ENCODE measurements at places on chromosomes 2 and 18.

GRCh38 chr2:197450465-197450864 is 2.9 kb upstream of the COQ10B start:
- DNase-seq: no peak

GRCh38 chr2:105403783-105404698 is 5.2 kb upstream of the FHL2 start:
- peak; percentile 93 for DNase-seq

DNA sequence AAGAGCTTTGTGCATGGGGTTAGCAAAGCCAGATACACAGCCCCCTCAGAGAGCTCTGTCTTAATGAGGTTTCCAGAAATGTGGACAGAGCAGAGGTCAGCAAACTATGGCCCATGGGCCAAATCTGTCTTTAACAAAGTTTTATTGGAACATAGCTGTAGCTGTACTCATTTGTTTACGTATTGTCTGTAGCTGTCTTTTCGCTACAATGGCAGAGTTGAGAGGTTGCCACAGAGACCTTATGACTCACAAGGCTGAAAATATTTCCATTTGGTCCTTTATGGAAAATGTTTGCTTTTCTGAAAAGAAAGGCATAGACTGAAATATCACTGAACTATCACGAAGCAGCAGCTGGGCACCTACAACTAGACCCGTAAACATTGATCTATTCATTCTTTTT is 841.8 kb downstream of the SLC4A3 start:
- DNase-seq: no peak

GRCh38 chr18:61643884-61644647 is 248.7 kb downstream of the RNF152 start:
- no peak for DNase-seq

- no peak for DNase-seq
Observed at GRCh38 chr2:166180951-166181812, 53.4 kb upstream of the SCN1A start.

DNA sequence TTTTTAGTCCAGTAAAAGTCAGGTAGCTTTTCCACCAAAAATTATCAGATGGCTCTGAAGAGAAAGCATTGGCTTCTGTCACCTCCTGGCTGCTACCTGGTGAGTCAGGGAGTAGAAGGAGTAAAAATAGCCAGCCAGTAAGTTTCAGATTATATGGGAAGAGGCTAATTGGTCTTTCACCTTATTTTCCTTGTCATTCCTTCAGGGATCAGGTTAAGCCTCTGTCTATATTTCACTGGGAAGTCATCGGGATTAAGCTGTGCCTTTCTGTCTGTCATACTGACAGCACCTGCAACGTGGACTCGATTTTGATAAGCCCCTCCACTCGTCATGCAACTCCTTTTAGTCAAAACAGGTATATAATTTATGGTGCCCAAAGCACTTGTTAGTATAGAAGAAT is 380.7 kb upstream of the CELF4 start:
- DNase-seq: no peak

GRCh38 chr2:8501061-8501720 is 180.7 kb upstream of the ID2 start:
- no peak for DNase-seq

- no peak for DNase-seq
Observed at GRCh38 chr2:107785756-107786155, 40.9 kb upstream of the RGPD4 start.

DNA sequence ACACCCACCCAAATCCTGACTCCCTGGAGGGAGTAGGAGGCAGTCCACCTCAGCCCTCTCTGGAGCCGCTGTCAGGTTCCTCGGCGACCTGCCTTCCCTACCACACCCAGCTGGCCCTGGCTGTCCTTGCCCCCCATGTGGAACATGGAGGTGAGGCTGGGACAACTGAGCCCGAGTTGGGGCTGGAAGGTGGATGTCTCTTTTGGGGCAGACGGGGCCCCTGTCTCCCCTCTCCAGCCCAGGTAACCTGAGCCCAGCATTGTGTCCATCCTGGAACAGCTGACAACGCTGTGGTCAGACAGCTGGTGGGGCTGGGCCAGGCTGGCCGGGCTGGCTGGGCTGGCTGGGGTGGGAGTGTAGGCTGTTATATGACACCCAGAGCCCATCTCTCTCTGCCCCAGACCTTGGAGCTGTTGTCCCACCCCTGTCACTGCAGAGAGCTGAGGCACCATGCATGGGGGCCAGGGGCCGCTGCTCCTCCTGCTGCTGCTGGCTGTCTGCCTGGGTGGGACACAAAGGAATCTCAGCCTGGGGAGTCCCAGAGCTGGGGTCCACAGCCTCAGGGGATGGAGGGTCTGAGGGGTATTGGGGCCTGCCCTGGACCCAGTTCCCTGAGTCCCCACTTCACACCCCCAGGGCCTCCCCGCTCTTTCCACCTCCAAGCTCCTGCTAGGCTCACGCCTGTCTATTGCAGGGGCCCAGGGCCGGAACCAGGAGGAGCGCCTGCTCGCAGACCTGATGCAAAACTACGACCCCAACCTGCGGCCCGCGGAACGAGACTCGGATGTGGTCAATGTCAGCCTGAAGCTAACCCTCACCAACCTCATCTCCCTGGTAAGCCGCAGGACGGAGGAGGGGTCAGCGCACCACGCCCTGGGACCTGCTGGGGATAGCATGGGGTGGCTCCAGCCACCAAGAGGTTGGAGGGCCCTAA is at the start of gene CHRNG:
Gene CHRNG (plus strand): TSS at position 395 of the 934 bp plus-strand sequence. CDS start 56 bp downstream, at position 451.
- no peak for DNase-seq

DNA sequence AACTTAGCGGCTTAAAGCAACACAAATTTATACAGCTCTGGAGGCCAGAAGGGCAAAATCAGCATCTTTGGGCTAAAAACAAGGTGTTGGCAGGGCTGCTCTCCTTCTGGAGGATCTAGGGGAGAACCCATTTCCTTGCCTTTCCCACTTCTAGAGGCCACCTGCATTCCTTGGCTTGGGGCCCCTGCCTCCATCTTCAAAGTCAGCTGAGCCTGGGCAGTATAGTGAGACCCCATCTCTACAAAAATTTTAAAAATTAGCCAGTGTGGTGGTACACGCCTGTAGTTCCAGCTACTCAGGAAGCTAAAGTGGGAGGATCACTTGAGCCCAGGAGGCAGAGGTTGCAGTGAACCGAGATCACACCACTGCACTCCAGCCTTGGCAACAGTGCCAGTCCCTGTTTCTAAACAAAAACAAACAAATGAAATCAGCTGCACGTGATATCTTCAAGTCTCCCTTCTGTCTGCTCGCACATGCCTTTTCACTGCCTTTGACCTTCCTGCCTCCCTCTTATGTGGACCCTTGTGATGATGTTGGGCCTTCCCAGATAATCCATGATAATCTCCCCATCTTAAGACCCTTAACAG is 200.6 kb downstream of the ZFP36L2 start:
- no peak for DNase-seq

GRCh38 chr2:68653538-68653982 is 10.2 kb downstream of the PROKR1 start:
- DNase-seq: no peak

DNA sequence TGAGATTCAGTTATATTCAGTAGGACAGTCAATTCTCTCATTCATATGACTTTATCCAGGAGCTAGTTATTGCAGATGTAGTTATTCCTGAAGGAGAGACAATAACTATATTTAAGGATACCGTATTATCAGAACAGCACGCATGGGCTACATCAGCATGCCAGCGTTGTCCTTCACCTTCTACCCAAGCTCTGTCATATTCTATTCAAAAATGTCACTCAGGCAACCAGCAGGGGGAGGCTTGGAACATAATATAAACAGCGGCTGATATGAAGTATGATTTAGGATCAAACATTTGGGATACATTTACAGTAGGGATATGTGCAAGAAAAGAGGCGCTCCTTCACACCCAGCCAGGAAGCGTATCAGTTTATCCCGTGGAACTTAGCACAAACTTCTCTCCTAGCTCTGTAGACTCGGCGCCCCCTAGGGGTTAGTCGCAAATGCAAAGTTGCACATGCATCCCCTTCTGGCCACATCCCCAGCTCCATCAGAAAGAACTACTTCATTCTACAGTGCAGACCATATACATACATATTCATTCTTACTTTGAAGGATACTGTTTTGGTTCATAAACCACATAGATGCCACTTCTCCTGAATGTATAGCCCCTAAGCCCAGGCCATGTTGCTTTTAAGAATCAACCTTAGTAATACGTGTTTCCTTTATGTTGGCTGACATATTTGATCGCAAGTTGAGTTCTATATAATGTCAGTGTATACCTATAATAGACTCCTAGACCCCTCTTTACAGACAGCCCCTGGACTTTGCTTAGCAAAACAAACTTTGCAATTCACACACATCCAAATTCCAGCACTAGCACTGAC is 759.4 kb downstream of the ADCYAP1 start:
- no peak for DNase-seq

DNA sequence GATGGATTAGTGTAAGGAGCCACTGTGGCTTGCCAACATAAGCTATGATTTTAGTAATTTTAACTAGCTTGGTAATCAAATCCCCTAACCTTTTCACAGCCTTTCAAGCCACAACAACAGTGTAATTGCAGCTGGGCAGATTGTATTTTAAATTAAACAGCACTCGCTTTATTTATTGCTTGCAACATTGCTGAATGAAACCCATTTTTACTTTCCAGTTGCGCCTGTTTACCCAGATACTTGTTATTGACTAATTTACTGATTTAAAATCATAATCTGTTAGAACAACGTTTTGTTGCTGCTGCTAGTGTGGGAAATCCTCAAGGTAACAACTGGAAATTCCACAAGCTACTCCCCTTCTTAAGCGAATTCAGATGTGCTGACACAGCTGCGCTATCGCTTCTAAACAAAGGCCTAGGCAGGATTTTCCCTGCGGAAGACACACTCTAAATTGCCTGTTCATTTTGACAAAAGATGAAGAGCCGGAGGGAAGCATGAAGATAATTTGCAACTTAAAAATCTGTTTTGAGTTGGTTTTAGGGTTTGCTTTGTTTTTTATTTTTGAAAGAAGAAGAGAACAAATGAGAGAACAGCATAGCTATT is 283.9 kb downstream of the ALPK2 start:
- DNase-seq: no peak

DNA sequence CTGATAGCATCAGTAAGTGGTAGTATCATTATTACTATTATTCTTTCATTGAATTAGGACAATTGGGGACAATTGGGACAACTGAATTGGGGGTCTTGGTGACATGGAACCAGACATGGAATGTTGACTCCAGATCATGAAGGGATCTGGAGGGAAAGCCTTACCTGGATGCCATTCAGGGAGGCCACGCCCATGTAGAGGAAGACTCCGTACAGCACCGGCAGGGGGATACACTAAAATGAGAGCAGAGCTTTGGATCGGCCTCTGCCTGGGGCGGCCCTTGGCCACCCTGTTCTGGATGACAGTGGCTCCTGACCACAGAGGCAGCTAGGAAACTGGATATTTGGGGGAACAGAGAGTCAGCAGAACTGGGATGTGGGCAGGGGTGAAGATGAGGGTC is 29.2 kb downstream of the MTHFD2 start:
- DNase-seq: no peak

- DNase-seq: no peak
Observed at GRCh38 chr2:152223977-152224376, 48.4 kb upstream of the STAM2 start.

GRCh38 chr2:2763351-2764000 is 432.4 kb upstream of the MYT1L start:
- DNase-seq: no peak
